Stimulated activated CD4-positive, alpha-beta T cell treated with anti-CD3 and anti-CD28 coated beads, Interleukin-12 subunit alpha, Interleukin-12 subunit beta, amount 100 ng/mL, for 24 hours (primary cell): ENCODE measurements at places on chromosomes 7 and 10.
A peak's percentile ranks its signal among the peaks of the same experiment; 100 is the strongest.

DNA sequence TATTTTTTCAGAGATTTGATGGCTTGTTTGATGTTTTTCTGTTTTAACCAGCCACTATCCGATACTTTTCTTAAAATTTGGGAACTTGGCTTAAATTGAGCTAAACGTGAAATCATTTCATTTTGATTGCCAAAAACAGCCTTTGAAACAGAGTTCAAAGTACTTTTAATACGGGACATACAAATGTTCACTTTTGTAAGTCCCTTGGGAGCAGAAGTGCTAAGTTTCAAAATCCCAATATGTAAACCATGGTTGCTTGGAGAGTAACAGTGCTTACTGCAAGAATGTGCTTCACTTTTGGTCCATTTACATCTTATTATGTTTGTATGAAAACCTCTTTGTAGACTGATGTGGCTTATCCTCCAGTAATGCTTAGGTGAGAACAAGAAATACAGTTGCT is 10.9 kb downstream of the PNPLA8 start:
- DNase-seq, result no peak

GRCh38 chr7:42077271-42078135 is 159.5 kb downstream of the GLI3 start:
- no peak for DNase-seq

- DNase-seq, result no peak
Measured at GRCh38 chr7:84232646-84233045, 38.1 kb upstream of the SEMA3A start.

- DNase-seq, result no peak
Measured at GRCh38 chr10:109007514-109007913, 915.8 kb downstream of the XPNPEP1 start.

DNA sequence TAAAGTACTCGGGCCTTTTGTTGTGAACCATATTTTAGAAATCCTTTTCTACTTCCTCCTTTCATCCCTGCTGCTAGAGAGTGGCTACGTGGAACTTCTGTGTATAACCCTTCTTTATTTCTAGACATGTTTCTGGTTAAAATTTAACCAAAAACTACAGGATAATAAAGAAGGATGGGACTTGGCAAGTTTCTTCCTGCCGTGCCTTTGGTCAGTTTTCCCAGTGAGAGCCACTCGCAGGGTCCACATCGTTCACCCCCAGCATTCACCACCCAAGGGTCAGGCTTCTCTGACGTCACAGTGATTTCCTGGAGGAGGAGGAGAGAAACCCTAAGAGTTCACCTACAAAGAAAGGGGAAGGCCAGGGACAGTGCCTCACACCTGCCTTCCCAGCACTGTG is 45.4 kb downstream of the NKX6-2 start:
- no peak for DNase-seq

DNA sequence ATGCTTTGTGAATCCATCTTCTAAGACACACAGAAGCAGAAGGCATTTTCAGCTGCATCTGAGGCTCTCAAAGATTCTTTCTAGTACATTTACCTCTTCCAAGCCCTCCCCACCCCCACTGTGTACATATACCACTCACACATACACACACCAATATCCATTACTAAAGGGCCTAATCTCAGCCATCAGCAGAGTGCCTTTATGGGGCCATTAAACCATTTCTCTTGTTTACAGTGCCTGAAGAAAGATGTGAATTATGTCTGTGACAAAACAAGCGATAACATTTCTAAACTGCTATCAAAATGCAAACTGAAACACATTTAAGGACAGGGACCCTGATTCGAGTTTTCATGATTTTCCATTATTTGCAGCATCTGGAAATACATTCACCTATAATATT is 40.0 kb downstream of the ETV1 start:
- DNase-seq, result no peak

GRCh38 chr10:70925377-70926225 is 37.2 kb upstream of the PCBD1 start:
- peak; percentile 51 for DNase-seq
